ENCODE measurements at places on chromosomes 5 and 9.

DNA sequence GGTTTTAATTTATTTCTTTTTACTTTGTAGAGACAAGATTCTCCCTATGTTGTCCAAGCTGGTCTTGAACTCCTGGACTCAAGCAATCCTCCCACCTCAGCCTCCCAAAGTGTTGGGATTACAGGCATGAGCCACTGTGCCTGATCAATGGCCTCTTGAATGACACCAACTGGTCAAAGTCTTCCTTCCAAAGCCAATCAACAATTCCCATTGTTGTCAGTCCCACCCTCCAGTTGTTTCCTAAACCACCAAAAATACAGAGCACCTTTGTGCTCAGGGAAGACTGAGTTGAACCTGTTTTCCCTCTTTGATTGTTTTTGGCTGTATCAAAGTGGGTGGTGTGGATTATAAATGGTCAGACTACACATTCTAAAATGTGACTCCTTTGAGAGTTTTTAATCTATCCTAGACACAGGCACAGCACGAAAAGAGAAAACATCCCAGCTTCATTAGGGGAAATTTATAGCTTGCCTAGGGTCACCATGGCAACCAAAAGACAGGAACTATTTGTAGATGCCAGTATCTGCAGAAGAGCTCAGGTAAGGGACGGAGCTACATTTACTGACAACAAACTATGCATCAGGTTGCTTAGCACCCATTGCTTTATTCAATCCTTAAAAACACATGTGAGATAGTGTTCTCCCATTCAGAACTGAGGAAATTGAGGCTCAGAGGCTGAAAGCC, 27.6 kb upstream of the ATP6V1G1 start:
- no peak for DNase-seq

- no peak for DNase-seq
These were observed 57.8 kb downstream of the CXXC5 start for GRCh38 chr5:139705655-139706587.

DNA sequence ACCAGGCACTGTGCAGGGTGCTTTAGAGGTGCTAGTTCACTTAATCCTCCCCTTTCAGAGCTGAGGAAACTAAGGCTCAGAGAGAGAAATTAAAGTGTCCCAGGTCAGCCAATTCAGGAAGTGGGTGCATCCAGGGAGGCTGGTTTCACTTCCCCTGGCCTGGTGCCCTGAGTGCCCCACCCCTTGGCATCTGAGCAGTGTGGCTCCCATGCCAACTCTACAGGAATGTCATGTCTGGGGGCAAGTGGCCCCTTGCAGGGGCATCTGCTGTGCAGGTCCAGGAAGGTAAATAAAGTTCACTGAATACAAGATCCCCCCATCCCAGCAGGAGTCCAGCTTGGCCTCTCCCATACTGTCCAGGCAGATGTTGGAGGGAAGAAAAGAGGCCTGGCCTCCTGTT, 4.4 kb upstream of the N4BP3 start:
- no peak for DNase-seq

DNA sequence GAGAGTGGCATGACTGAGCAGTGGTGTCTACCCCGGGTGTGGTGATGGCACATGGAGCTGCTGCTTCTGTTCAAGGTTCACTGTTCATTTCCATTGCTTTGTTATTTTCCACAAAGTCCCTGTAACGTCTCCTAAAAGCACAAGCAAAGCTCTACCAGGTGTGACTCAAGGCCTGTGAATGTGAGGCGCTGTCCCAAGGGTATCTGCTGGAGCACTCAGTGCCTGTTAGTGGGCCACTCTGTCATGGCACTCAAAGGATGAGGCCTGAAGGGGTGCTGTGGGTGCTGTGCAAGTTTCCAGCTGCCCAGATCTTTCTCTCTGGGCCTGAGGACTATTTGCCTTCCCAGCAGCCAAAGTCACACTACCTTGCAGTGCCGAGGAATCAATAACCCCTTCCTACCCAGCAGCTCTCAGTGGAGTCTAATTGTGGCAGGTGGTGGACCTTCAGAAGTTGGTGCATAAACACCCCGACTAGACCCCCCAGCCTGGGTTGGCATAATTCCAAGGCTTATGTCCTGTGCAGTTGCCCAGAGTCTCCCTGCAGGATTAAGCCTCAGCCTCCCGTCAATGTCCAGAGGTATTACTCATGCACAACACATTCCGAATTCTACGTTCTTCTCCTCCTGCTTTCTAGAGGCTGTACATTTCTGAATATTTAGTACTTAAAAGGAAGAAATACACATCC, 17.4 kb upstream of the PTCH1 start:
- no peak for DNase-seq

- DNase-seq: no peak
These were observed 357.4 kb upstream of the CCNH start for GRCh38 chr5:87770016-87770570.

GRCh38 chr9:137050570-137050969, 3.3 kb downstream of the ENTPD2 start:
- no peak for DNase-seq

DNA sequence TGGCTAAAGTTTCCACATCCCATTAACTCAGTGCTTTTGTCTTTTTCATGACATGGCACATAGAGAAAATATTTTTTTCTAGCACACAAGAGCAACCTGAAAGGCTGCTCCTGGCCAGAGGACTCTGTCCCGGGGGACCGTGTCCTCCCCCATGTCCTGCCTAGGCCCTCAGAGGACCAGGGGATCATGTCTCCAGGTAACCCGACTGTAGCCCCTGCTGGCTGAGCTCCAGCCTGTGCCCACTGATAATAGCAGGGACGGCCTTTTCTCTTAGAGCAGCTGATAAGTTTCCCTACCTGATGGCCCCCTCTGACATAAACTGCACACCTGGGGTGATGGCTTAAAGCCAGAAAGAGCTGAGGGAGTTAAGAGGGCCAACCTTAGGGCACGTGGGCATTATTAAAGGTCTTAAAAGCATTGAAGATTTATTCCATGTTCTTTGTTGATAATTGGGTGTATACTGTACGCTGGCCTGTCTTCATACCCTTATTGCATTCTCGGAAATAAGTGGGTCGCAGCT, 5.9 kb downstream of the HDHD3 start:
- DNase-seq: no peak

DNA sequence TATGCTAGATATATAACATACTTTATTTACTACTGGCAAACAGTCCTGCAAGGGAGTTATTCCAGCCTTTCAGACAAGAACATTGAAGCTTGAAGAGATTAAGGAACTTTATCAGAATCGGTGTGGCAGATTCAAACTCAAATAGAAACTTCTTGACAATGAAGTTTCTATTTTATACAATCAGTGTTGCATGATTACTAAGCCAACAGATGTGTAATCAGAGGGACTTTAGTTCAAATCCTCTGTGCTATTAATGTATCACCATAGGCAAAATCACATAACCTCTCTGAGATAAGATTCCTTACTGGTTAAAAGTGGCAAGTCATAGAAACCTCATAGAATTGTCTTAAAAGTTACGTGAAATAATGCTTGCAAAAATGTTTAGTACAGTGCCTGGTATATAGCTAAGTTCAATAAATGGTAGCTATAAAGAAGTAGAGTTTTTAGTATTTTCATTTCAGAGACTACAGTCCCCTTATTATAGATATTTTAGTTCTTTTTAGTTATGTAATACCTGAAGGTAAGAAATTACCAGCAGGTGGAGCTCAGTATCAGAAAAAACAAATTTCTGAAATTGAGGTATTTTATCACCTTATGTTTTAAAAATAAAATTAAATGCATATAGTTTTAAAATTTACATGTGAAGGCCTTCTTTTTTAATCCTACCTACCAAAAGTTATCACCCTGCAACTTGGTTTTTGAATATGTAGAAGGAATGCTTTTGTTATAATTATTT, 172.1 kb downstream of the FER start:
- no peak for DNase-seq

- DNase-seq: no peak
These were observed 6.8 kb downstream of the TRIM7 start for GRCh38 chr5:181198106-181198685.

DNA sequence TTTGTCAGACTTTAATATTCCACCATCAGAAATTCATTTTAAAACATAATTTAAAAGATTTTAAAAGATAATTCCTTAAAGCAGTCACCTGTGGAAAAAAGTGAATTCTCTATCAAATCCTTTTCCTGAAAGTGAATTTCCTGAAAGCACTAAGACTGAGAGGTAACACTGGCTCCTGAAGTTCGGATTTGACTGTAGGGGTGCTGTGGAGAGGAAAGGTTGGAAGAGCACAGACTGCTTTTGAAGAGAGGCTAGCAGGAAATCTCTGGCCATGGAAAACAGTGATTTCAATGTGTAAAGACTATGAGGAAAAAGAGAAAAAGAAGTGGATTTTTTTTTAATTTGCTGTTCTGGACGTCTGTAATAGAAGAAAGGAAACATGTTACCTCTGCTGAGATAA, 35.7 kb upstream of the TMEM161B start:
- no peak for DNase-seq

DNA sequence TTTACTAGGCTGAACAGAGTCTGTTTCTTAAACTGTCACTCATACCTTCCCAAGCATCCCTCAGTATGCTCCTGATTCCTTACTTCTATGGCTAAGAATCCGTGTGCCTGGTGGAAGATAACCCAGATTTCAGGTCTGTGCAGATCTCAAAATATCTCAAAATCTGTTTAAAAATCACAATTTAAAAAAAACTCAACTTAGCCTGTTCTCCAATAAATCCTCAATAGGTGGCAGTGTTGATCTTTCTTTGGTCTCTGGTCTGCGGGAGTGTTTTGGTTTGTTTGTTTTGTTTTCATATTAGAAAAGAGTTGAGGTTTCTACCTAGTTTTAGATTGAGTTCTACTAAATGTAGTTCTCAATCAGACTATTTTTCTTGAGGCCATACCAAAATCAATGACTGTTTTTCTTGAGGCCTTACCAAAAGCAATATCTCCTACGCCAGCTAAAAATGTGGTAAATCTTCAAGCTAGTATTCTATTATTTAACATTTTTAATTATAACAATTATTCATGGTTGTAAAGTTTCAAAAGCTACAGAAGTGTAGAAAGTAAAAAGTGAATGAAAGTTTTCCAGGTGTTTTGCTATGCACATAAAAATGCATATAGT, 57.9 kb downstream of the TGFBR1 start:
- DNase-seq: no peak

GRCh38 chr5:22683050-22683449, 170.1 kb downstream of the CDH12 start:
- DNase-seq: no peak
